NCI-H187 treated with DMSO at 0.1 percent for 48 hours (cell line): ENCODE measurements at places on chromosomes 4 and X.

GRCh38 chr4:151687021-151687640 lies 73.7 kb downstream of the GATB start:
- DNase-seq, result no peak

GRCh38 chr4:102551958-102552565 lies 50.9 kb downstream of the NFKB1 start:
- no peak for DNase-seq

GRCh38 chr4:149719806-149720205 lies 95.8 kb downstream of the IQCM start:
- no peak for DNase-seq

DNA sequence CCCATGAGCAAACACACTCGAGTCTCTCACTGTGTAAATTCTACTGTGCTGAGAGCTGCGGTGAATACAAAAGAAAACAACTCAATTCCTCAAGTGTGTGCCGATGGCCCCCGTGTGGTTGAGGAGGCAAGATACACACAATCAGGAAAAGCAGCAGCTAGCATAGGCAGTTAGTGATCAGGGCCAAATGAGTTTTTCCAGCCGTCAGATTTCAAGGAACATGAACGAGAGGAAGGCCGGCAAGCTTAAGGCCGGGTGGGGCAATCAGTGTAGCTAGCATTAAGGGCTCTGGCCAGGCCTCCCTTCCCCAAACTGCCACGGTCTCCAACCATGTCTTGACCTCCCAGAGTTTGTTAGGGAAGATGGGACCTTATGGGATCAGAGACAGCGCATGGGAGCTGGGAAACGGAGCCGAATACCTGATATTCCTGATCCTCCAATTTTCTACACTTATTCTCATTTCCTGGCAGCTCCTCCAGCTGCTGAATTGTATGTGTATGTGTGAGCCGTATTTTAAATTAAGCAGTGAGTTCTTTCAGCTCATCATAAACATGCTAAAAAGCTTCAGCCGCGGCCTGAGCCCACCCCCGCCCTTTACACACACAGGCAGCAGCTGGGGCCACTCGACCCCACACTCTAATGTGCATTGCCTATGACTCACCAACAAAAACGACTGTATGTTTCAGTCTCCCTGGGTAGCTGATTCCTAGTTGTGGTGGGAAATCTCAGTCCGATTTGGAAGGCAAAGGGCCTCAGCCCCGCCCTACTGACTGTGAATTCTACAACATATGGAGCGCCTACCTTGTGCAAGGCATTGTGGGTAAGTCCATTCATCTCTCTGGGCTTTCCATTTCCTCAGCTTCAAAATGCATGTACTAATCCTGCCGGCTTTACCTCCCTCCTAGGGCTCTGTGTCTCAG lies 59.9 kb downstream of the RTL9 start:
- DNase-seq, result peak; percentile 36

GRCh38 chrX:11143931-11144678 lies 33.0 kb downstream of the HCCS start:
- DNase-seq, result peak; percentile 35

GRCh38 chr4:87046121-87046551 lies 111.3 kb downstream of the AFF1 start:
- no peak for DNase-seq

GRCh38 chrX:13397878-13398818 lies 78.3 kb upstream of the ATXN3L start:
- no peak for DNase-seq

DNA sequence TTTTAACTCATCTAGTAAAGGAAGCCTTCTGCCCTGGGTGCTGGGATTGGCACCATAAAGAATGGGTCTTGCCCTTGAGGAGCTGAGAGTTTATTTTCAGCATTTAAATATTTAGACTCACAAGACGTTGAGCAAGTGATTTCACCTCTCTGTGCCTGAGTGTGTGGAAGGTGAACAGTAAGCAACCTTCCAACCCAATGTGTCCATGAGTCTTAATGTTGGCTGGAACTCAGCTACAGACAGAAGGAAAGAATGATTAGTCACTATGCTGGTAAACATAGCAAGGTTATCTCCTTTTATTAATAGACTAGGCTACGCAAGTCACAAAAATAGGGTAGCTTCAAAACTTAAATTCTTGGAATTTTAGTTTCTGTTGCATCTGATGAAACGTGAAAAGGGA lies 277.4 kb upstream of the GATB start:
- no peak for DNase-seq

DNA sequence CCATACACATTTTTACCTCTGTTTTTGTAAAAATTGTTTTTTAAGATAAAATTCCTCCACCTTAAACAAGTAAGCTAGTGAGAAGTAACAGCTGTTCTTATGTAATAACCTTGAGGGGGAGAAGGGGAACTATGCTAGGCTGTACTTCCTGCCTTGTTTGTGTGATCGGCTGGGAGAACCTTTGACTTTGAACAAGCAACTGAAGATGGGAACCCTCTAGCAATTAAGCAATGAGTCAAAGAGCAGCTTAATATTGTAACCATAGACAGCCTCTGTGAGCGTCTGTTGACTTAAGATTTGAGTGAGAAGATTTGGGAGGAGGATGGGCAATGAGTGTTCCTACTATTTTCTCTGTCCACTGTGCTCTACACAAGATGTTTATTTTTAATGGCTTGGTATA lies 135.1 kb downstream of the SCLT1 start:
- DNase-seq, result no peak

- DNase-seq, result no peak
These were observed 57.3 kb downstream of the FRYL start for GRCh38 chr4:48722509-48723446.

DNA sequence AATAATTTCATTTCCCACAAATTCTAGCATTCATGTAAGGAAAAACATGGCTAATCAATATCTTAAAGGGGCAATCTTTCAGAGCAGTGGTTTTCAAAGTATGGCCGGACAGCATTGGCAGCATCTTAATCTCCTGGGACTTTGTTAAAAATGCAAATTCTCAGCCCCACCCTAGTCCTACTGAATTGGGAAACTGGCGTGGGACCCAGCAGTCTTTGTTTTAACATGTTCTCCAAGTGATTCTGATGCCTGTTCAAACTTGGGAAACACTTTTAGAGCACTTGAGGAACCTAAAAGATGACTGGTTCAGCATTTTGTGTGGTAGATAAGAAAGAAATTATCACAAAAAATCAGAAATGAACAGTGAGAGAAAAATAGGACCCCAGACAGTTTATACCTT lies 65.7 kb downstream of the ZFX start:
- no peak for DNase-seq

DNA sequence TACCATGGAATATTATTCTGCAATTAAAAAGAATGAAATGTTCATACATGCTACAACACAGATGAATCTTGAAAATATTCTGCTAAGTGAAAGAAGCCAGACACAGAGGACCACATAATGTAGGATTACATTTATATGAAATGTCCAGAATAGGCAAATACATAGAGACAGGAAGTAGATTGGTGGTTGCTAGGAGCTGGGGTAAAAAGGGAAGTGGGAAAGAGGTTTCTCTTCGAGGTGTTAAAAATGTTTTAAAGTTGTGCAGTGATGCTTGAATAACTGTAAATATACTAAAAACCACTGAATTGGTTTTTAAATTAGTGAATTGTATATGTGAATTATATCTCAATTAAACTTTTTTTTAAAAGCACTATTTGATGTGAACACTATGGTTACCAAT lies 3.6 kb upstream of the NXT2 start:
- DNase-seq, result no peak

- no peak for DNase-seq
These were observed 1158.1 kb downstream of the FSTL5 start for GRCh38 chr4:161005746-161006145.

DNA sequence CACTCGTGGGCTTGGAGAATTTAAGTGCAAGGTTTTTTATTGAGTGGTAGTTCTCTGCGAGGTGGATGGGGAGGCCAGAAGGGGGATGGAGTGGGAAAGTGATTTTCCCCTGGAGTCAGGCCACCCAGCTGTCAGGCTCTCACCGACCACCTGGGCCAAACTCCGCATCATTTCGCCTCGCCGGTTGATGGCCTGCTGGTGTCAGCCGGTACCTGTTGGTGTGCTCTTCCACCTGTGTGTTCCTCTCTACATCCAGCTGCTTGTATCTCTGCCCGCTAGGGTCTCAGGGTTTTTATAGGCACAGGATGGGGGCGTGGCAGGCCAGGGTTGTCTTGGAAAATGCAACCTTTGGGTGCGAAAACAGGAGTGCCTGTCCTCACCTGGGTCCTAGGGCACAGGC lies 200.9 kb downstream of the DACH2 start:
- DNase-seq, result no peak

- DNase-seq, result no peak
These were observed 24.9 kb downstream of the DCUN1D4 start for GRCh38 chr4:51867689-51868448.

DNA sequence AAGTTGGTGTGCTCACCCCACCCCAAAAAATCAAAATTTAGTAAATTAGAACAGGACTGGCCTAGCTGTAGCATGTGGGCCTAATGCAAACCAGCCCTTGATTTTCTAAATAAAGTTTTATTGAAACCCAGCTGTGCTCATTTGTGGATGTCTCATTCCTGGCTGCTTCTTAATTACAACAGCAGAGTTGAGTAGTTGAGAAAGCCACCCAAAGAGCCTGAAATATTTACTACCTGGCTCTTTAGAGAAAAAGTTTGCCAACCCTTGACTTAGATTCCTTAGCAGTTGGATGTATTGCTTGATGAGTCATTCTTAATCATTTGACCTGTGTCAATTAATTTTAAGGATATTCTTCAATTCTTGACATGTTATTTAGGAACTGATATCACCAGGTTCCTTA lies 168.3 kb upstream of the PUDP start:
- DNase-seq, result no peak

GRCh38 chrX:6052111-6052745 lies 176.4 kb downstream of the NLGN4X start:
- no peak for DNase-seq

- no peak for DNase-seq
These were observed 975.8 kb downstream of the C4orf33 start for GRCh38 chr4:130071746-130072145.

DNA sequence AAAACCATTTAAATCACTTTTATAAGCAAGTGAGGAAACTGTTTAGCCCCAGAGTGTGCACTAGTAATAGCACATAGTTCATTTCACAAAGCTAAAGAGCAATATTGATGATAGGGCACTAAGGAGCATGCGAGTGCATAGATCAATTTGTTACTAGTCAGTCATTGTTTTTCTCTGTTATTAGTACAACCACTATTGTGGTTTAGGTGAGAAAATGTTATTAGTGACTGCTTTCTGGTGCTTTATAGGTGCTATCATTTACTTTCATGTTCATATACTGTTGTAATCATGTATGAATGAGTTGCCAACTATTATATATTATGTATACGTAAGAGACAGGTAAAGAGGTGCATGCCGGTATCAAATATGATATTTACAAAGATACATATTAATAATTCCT lies 113.8 kb downstream of the CCSER1 start:
- no peak for DNase-seq

DNA sequence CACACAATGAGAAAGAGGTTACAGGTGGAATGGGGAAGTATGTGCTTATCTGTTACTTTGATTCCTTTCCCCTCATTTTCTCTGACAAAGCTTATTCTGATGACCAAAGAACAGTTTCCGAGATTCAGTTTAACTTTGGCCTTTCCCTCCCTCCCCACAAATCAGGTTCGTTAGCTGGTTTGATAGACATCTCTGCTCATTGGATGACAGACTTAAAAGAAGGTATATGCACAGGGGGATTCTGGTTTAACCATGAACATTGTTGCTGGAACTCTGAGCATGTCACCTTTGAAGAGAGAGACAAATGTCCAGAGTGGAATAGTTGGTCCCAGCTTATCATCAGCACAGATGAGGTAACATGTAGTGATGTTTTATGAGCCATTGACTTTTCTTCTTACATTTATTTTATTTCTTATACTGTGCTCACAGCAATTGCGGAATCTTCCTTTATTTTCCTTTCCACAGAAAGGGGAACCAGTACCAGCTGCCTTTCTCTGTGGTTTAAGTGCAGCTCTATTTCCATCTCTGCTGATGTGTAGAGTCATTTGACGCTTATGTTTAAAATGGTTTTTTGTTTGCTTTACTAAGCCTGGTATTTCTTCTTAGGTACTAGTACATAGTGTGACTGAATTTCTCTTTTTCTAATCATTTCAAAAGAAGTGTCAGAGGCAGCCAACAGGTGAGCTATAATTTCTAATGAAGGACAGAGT lies 125.0 kb downstream of the AKAP4 start:
- no peak for DNase-seq

DNA sequence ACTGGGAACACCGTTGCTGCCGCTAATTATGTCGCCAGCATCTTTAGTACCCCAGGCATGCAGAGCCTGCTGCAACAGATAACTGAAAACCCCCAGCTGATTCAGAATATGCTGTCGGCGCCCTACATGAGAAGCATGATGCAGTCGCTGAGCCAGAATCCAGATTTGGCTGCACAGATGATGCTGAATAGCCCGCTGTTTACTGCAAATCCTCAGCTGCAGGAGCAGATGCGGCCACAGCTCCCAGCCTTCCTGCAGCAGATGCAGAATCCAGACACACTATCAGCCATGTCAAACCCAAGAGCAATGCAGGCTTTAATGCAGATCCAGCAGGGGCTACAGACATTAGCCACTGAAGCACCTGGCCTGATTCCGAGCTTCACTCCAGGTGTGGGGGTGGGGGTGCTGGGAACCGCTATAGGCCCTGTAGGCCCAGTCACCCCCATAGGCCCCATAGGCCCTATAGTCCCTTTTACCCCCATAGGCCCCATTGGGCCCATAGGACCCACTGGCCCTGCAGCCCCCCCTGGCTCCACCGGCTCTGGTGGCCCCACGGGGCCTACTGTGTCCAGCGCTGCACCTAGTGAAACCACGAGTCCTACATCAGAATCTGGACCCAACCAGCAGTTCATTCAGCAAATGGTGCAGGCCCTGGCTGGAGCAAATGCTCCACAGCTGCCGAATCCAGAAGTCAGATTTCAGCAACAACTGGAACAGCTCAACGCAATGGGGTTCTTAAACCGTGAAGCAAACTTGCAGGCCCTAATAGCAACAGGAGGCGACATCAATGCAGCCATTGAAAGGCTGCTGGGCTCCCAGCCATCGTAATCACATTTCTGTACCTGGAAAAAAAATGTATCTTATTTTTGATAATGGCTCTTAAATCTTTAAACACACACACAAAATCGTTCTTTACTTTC lies 1.8 kb downstream of the UBQLN2 start:
- DNase-seq, result no peak

- no peak for DNase-seq
These were observed 49.5 kb downstream of the FAM13A start for GRCh38 chr4:89007338-89007939.

DNA sequence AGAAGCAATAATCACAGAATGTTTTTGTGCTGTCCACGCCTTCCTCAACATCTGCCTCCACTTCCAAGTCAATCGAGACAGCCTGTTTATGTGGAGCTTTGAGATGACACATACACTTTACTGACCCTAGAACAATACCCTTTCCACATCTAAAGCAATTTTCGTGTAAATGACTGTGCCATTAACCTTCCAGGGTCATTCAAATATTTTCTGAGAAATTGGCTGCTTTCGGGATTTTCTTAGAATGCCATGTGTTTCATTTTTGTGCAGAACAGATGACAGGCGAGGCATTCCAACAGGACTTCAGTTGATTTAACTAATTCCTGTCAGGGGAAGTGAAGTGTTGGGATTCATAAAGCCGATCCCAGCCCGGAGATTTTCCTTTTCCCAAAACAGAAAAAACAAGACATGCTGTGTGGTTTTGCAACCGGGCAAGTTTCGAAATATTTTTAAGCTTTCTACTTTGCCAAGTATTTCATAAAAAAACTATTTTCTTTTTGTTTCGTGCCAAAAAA lies 73.9 kb downstream of the SORBS2 start:
- DNase-seq, result no peak
